ENCODE measurements at places on chromosomes 16 and 17.
A peak's percentile ranks its signal among the peaks of the same experiment; 100 is the strongest.

- no peak for DNase-seq
Observed at GRCh38 chr17:3026856-3027751, 36.3 kb downstream of the OR1D5 start.

DNA sequence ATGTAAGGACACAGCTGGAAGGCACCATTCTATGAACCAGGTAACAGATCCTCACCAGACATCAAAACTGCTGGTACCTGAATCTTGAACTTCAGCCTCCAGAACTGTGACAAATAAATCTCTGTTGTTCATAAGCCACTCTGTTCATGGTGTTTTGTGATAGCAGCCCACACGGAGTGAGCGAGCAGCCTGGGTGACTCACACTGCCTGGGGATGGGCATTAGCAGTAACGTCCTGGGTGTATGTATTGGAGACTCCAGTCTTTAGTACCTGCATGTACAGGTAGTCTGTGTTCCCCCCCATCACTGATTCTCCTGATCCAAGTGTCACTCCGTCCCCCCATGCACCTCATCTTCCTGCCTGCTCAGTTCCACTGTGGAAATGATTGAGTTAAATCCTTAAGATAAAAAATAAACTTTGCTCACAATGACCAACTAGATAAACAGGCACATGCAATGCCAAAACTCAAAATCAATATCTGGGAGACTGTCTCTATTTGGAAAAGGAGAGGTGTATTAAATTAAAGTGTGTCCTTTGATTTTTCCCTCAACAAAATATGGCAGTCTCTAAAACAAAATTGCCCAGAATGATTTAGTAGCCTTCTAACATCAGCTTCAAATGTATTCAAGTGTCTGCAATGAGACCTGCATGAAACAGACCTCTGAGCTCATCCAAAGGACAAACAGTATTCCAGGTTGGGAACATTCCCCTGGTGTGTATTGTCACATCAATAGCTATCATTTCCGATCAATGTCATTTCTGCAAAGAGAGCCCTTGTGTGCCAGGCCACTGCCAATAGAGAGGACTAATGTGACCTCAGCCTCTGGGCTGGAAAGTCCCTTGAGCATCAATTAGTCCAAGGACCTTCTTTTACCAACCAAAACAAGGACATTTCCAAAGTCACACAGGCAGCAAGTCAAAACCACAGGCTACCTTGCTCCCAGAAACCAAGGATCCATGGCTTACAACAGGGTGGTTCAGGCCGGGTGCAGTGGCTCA is 12.2 kb upstream of the VAT1L start:
- DNase-seq: no peak

- DNase-seq: no peak
Observed at GRCh38 chr17:77424585-77425344, 284.0 kb downstream of the SEC14L1 start.

GRCh38 chr17:15444805-15445204 is 22.6 kb downstream of the CDRT4 start:
- no peak for DNase-seq

- DNase-seq: no peak
Observed at GRCh38 chr17:77863814-77864161, 94.7 kb upstream of the TNRC6C start.

GRCh38 chr16:14501331-14502255 is 128.5 kb downstream of the PARN start:
- no peak for DNase-seq

DNA sequence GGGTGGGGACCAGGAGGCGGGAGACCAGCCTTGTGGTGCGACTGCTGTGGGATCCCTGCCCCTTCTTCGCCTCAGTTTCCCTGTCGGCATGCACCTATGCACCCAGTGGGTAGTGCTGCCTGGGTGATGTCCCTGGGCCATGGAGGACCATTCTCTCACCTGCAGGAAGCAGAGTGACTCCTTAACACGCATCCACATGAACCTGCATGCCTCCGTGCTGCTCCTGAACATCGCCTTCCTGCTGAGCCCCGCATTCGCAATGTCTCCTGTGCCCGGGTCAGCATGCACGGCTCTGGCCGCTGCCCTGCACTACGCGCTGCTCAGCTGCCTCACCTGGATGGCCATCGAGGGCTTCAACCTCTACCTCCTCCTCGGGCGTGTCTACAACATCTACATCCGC is 25.2 kb downstream of the ADGRG5 start:
- no peak for DNase-seq

DNA sequence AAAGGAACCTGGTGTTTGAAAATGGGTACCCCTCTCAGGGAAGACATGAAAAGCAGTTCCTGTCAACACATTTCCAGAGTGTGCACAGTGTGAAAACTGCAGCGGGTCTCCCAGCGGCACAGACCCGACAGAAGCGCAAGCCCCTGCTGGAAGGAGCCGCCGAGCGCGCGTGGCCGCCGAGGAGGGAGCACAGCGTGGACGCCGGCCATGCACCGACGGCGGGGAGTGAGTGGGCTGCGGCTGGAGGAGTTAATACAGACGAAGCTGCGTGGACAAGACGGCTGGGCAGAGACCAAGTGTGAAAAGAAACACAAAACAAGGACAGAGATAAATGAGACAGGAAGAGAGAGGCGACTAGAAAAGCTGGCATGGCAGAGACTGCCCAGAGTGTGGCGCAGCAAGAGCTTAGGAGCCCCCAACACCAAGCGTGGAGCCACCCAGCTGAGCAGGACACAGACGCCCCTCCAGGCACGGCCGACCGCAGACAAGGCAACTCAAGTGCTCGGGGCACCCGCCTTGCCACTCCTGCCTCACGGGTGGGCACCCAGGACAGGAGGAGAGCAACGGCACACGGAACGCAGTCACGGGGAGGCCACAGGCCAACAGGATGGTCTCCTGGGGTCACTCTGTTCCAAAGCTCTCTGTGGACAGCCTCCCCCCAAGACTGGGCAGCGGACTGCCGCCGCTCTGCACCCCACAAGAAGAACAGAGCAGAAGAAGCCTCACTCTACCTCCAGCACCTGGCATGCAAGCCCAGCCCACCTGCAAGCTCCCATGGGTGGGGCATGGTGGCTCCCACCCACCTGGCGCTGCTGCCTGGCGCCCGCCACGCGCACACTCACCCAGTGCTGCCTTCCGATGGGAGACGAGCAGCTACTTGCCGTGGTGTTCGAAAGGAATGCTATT is 16.5 kb downstream of the SLC16A3 start:
- DNase-seq: no peak

GRCh38 chr17:752620-753219 is 656 bp upstream of the GEMIN4 start:
- DNase-seq: no peak

GRCh38 chr17:4180791-4181190 is 37.8 kb downstream of the CYB5D2 start:
- DNase-seq: no peak

- DNase-seq: no peak
Observed at GRCh38 chr17:12830777-12831247, 41.5 kb downstream of the ARHGAP44 start.

GRCh38 chr17:81277421-81277820 is 17.7 kb downstream of the SLC38A10 start:
- DNase-seq: no peak

DNA sequence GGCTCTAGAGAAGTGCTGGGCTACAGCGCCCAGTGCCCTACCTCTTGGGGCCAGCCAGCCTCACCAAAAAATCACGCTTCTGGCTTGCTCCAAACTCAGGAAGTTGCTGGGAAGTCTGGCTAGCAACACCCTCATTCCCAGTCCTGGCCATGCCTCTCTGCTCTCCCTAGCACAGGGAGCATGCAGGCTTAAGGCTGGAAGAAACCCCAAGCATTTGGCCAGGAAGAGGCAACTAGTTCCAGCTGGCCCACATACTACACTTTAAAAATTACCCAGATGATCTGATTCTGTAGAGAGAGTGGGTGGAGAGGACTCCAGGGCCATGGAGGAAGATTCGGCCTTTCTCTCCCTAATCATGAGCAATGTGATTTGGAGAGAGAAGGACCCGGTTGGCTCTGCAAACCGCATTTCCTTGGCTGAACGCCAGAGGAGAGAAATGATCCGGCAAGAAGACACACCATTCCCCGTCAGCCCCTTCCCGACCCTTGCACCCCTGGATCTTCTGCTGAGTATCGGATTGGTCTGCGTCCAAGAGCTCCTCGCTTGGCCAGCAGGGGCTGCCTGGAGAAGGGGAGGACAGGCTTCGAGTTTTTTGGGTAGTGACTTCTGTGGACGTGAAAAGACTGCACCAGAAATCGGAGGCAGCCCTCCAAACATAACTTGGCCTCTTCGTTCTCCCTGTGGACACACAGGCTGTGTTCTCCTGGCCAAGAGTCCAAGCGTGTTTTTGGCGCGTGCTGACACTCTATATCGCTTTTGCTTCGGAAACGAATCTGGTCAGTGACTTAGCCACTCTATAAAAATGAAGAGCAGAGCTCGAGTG is 406.3 kb downstream of the WWOX start:
- no peak for DNase-seq

GRCh38 chr17:61340431-61341209 is 59.0 kb upstream of the TBX2 start:
- DNase-seq: no peak

GRCh38 chr17:48444516-48445247 is 14.7 kb upstream of the SKAP1 start:
- no peak for DNase-seq

DNA sequence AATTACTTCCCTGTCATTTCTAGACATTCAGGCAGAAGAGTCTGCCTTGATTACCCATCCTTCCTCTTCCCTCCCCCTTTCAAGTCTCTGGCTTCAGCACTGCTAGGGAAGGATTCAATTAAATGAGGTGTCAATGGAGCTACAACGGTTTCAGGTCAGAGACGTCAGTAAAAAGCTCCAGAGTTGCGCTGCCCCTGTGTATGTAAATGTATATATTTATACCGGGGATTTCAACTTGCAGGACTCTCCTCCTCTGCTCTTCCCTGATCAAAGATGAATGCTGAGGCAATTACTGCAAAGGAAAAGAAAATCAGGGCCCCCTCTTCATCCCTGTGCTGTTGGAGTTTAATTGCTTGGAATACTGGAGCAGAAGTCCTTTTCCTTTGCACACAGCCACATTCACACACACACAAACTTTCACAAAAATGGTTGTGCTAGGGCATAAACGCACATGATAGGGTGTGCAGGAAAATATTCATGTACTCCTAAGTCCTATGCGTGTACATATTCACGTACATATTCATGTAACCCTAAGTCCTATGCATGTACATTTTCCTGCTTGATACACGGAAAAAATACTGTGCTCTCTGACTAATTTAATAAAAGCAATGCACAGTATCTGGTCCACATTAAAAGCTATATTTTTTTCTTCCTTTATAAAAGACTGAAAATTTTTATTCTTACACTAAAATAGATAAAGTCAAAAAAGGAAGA is 129.7 kb upstream of the PMFBP1 start:
- no peak for DNase-seq

- DNase-seq: no peak
Observed at GRCh38 chr16:77207030-77207429, 7.8 kb downstream of the SYCE1L start.

GRCh38 chr17:79517827-79518584 is 92.8 kb downstream of the RBFOX3 start:
- no peak for DNase-seq

GRCh38 chr17:38798614-38799500 is 499 bp downstream of the PIP4K2B start:
- DNase-seq: peak; percentile 31

DNA sequence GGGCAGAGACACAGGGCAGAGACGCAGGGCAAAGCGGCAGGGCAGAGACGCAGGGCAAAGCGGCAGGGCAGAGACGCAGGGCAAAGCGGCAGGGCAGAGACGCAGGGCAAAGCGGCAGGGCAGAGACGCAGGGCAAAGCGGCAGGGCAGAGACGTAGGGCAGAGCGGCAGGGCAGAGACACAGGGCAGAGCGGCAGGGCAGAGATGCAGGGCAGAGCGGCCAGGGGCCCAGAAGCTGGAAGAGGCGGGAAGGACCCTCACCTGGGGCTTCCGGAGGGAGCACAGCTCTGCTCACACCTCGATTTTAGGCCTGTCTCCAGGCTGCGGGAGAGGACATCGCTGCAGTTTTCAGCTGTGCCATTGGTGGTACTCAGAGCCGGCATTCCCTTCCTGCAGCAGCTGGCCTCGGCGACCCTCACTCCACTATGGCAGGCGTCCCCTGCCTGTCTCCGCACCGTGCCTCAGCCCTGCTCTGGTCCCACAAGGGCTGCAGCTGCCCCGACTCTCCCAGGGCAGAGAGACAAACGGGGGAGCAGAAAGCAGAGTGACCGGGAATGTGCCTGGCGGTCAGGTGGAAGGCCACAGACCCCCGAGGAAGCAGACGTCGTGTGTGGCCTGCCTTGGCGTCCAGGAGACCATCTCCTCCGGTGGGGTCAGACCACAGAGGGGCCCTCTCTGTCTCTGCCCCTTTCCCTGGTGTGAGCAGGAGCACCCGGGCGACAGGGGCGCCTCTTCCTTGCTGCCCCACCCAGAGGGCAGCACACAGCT is 29.9 kb downstream of the SOX8 start:
- no peak for DNase-seq

DNA sequence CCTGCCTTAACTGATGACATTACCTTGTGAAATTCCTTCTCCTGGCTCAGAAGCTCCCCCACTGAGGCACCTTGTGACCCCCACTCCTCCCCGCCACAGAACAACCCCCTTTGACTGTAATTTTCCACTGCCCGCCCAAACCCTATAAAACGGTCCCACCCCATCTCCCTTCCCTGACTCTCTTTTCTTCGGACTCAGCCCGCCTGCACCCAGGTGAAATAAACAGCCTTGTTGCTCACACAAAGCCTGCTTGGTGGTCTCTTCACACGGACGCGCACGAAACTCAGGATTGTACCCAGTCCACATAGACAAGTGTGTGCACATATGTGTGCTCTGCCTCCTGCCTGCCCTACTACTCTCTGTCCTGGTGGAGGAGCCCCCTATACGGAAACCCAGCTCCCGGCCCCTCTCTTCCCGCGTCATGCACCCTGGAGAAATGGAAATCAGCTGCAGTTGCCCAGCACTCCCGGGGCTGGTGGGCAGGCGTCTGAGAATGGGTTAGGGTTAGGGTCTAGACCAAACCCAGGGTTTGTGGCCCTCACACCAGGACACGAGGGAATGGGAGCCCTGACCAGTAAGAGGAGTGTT is 2.4 kb upstream of the RHBDF1 start:
- DNase-seq: no peak

- no peak for DNase-seq
Observed at GRCh38 chr17:34974794-34975785, 5.2 kb upstream of the LIG3 start.

- DNase-seq: no peak
Observed at GRCh38 chr16:79698341-79698753, 97.8 kb upstream of the MAF start.

- DNase-seq: no peak
Observed at GRCh38 chr16:76222853-76223252, 54.3 kb upstream of the CNTNAP4 start.

DNA sequence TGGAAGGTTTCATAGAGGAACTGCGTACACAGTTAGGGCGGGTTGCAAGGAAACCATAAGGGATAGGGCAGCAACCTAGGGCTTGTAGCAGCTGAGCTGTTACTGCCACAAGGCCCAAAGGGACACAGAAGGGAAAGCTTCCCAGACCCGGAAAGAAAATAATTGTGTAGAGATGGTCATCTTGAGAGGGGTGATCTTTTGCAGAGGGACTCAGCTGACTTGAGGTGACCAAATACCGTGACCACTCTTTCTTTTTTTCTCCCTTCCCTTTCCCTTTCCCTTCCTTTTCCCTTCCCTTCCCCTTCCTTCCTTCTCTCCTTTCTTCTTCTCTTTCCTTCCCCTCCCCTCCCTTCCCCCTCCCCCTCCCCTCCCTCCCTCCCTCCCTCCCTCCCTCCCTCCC is 8.5 kb upstream of the CREBBP start:
- no peak for DNase-seq

Measured in stimulated activated CD4-positive, alpha-beta T cell treated with anti-CD3 and anti-CD28 coated beads, Interleukin-12 subunit alpha, Interleukin-12 subunit beta, amount 100 ng/mL, for 48 hours (primary cell).